ENCODE measurements at places on chromosomes 6 and 20. TPM values are rescaled to one million over a fixed set of nuclear protein-coding genes. Genes with fewer than 3 reads are reported as not detected.

Gene VNN1
- not detected for total RNA-seq

Gene EYS
- under 0.01 TPM for total RNA-seq

Gene CLPSL1
- total RNA-seq: not detected

Gene PDE7B
- total RNA-seq: 50.4 TPM

Gene RNGTT
- total RNA-seq: 21.6 TPM

Gene ZSCAN23
- 4.5 TPM for total RNA-seq

Gene RUNX2
- 27.4 TPM for total RNA-seq

Gene HLA-DMB
- 0.65 TPM for total RNA-seq

Measured in hair follicle dermal papilla cell (primary cell).